ENCODE measurements at places on chromosomes 1 and 21.

DNA sequence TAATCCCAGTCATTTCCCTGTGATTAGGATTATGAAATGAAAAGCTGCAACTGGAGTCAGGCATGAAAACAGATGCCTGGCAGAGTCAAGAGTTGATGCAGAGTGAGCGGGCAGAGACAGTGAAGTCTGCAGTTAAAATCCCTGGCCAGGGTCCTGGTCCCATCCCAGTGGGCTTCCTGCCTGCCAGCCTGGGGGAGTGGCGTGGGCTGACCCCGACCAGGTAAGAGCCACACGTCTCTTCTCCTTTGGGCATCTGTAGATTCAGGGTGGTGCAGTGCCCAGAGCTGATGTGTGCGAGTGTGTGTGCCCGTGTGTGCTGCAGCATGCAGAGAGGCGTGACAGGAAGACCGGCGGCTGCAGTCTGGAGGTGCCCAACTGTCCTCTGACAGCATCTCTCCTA, 6.2 kb upstream of the KIAA1614 start:
- DNase-seq: no peak

GRCh38 chr21:32921632-32922230, 104.0 kb upstream of the OLIG2 start:
- DNase-seq: no peak

DNA sequence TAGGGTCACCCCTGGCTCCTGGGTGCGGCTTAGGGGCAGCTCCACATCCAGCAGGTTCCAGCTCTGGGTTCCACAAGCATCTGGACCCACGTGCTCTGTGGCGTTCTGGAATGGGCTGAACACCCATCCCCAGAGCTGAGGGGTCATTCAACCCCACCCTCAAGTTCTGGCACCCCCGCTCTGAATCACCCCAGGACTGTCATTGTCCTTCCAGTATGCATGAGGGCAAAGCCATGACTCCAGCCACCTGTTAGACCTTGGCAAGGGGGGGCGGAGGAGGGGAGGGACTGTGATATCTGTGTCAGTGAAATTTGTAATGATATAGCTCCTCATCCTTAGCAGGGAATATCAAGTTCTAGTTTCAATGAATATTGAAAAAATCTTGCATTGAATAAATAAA, 12.3 kb downstream of the INSRR start:
- no peak for DNase-seq

DNA sequence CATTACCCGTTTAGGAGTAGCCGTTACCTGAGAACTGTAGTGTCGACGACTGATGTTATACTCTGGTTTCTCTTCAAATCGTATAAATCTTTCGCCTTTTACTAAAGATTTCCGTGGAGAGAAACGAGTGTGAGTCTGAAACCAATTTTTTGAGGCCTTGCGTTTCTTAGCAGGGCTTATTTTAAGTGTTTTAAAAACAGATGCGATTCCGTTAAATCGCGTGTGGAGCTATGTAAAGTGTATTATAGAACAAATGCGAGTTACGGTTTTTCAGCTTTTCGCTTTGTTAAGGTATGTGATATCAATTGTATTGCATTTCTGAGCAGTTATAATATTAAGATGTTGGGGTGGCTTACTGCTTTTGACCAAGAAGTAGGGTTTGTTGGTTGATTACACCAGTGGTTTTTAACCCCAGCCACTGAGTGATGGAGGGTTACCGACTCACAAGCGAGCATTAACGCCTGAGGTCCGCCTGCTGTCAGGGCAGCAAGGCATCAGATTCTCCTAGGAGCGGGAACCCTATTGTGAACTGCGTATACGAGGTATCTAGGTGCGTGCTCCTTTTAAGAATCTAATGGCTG, 18.0 kb downstream of the KIAA2013 start:
- peak; percentile 55 for DNase-seq

DNA sequence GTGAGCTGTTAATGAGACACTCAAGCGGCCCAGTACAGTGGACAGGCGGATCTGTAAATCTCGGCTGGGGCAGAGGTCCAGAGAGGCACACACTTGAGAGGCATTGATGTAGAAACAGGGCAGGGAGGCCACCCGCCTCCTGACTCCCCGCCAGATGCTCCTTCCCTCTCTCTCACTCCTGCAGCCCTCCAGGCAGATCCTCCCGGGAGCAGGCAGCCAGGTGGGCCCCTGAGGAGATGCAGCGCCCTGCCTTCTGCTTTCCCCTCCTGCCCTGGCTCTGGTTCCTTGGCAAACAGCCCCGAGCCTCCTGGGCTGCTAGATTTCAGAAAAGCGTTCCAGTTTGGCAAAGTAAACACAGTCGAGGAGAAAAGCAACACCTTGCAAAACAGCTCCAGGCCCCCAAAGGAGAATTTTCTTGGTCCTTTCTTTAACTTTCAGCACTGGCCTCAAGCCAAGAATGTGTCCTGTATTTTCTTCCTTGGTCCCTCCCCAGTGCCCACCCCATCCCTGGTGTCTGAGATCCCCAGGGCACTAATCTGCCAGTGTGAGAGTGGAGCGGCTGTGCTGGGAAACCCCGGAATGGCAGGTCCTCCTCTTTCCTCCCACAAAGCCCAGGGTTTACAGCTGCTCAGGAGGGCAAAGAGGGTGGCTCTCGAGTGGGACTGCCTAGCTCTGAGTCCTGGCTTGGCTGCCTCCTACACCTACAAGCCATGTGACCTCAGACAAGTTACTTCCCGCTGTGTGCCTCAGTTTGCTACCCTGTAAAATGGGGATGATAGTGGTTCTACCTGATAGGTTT, 29.4 kb upstream of the IFNLR1 start:
- DNase-seq: no peak

GRCh38 chr1:207319199-207319598, 2.3 kb upstream of the CD55 start:
- no peak for DNase-seq

DNA sequence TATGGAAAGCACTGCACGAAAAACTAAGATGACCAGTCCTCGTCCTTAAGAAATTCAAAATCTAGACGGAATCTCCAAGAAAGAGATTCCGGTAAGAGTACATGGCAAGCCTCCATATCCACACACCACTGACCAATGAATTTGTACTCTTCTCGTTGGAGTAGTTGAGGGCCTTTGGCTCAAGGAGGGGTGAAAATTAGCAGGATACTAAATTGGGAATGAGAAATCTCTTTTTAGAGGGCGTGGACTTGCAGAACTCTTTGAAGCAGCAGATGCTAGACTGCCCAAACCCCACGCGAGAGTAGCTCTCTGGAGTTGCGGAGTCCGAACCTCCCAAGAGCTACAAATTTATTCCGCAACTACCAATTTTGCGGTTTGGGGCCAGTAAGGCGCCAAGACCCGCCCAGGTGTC, 872 bp upstream of the PPP2R5A start:
- DNase-seq: no peak

DNA sequence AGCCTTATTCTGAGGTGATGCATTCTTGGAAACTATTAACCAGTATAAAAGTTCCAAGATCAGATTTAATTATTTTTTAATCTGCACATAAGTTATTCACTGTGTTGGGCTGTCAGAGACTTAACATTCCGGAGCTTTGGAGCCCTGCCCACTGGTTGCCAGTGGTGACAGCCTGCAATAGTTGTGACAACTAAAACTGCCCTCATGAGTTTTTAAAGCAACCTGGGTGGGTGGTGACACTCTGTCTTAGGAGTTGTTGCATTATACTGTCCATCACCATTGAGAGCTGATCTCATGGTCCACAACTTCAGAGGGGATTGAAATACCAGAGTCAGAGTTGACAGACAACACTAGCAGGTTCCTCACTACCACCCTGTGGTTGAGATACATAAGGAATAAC, 653.9 kb upstream of the USP24 start:
- no peak for DNase-seq

GRCh38 chr21:38170704-38171682, 85.8 kb upstream of the KCNJ15 start:
- no peak for DNase-seq

DNA sequence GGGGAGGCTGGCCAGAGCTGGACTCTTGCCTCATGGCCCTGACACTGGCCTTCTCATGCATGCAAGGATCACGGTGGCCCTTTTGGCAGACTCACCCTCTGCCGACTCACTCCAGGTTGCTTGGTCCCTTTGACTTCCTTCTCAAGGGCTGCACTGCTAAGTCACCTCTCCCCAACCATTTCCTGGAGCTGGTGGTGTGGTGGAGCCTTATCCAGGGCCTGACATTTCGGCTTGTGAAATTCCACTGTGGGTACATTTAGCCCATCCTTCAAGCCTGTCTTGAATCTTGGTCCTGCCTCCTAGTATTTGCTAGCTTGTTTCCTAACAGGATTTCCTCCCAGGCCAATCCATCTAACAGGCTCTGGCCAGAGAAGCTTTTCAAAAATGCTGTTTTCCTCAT, 52.6 kb upstream of the JUN start:
- DNase-seq: no peak

DNA sequence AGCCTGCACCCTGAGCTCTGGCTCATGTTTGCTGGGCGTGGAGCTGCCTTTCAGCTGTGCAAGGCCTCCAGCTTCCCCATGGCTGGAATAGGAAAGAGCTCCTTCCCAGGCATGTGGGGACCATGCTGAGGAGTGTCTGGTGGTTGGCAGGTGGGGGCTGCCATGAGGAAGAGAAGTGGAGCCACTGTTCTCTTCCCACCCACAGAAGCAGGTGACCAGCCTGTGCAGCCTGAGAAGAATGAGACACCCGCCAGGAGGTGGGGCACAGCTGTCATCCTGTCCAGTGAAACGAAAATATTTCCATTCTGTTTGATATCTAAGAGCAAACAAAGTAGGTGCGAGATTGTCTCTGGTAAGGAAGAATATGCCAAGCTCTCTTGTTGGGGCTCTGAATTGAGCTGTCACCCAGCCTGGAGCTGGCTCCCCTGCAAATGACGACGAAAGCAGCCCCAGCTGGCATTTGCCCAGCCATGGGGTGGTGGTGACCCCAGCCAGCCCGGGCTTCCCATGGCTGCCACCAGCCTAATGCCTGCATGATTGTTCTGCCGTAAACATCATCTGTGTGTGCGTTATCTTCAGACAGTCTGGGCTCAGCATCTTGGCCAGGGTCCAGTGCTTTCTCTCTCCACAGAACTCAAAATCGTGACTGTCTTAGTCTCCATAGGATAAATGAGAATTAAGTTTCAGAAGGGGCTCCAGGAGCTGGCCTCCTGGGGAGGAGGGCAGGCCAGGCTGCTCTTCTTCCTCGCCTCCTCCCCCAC, 429.8 kb upstream of the VAMP3 start:
- DNase-seq: no peak

GRCh38 chr1:214281720-214282629, 1.0 kb downstream of the SMYD2 start:
- DNase-seq: no peak

- no peak for DNase-seq
Observed at GRCh38 chr1:232274236-232274855, 355.6 kb downstream of the SIPA1L2 start.

DNA sequence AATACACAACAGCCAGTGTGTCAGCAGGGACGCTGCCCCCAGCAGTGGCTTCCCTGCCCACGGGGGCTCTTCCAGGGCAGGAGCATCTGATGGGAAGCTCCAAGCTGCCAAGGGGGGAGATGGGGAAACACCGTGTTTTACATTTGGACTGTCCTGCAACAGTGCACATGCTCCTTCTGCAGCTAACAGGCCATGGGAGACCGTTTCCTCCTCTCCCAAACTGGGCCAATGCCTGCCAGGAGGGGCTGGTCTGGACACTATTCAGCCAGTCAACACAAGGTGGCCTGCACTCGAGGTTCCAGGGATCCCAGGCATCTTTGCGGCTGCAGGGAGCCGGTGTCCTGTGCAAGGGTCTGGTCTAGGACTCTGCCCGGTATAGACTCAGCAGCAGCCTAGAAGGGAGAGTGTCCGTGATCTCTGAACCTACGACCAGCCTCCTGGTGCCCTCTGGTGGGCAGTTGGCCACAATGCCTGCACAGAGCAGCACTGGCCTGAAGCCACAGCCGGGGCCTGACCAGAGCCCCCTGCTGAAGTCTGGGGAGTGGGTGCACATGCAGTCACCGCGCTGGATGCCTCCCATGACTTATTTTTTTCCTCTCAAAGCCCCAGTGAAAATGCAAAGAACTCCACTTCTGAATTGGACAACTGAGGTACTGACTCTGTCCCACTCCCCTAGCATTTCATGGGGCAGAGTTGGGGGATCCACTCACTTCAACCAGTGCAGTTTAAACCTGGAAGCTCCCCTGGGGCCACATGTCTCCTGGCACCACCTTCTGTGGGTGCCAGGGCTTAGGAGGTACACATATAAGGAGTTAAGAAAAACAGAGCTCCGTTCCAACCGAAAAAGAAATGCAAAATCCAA, 33.3 kb downstream of the RCC2 start:
- no peak for DNase-seq

GRCh38 chr1:14794136-14794768, 195.8 kb downstream of the KAZN start:
- DNase-seq: no peak

DNA sequence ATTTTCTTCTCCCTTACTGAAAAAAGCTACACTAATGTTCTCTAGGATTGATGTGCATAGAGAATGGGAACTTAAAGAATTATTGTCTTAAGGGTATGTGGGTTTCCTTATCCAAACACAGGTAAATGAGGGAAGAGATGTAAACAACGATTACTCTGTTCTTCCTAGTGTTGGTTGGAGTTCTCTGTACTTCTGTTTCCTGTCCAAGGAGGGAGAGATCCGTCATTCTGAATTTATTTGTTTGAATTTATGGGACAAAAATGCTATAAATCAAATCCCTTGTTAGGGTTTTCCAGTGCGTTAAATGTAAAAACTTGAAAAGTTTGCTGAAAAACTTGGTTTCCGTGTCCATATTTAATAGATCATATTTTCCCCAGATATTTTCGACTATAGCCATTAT, 29.6 kb downstream of the LAMC1 start:
- no peak for DNase-seq

DNA sequence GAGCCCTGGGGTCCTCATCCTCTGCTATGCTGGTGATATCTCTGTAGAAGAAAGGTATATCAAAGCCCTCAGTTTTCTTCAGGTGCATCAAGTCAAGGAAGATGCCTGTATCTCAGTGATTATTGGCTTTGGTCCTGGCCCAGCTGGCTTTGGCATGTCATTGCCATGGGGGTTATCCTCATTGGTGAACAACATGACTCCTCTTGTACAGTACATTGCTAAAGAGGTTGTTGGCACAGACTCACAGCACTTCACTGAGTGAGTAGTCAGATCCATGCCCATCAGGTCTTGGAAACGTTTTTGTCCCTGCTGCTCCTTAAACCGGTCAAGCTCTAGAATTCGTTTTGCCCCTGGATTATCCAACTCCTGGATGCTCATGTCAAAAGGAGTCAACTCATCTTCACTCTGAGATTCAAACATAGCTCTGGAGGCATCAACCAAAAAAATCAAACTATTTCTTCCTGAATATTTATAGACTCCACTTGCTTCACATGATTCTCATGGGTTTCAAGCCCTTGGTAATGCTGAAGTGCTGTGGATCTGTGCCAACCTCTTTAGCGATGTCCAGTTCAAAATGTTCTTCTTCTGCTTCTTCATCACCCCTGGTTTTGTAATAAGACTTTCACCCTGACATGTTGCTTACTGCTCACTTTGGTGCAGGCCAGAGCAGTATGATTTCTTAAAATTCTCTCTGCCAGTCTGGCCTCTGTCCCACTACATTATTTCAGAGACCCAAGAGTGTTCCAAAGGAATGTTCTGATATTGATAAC, 43.0 kb upstream of the RAB3GAP2 start:
- DNase-seq: no peak

- no peak for DNase-seq
Observed at GRCh38 chr1:164792410-164793004, 233.5 kb downstream of the PBX1 start.
